ENCODE measurements at places on chromosomes 7 and 10. TPM values are rescaled to one million over a fixed set of nuclear protein-coding genes. Genes with fewer than 3 reads are reported as not detected.

The CLCN1 gene
- 0.14 TPM for total RNA-seq

DNA sequence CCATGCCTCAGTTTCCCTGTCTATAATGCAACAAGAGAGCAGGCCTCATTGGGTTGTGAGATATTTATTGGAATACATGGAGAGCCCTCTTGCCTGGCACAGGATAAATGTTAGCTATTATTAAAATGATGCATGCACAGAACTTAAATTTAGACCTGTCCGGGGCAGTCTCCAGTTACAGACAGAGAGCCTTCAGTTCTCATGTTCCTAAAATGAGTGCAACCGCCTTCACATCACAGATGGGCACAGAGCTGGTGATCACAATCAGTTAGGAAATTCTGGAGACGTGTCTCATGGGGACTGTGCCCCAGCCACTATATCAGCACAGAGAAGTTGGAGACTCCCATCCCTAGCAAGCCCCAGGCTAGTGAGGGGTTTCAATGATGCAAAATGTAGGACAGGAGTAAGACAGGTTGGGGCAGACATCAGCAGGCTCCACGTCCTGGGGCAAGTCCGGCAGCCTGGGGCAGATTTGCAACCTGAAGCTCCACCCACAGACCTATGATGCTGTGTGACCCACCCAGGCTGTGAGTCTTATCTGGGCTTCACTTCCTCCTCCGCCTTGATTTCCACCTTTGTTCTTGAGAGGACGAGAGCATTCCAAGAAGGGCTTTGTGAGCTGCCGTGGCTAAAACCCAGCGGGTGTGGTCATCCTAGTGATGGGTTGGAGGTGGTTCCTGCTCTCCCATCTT is 49.4 kb downstream of the CXCL12 start:
- H3K4me1 ChIP-seq = no peaks in the 10 kb centered on the region
- no peaks in the 10 kb centered on the region for H3K36me3 ChIP-seq
- DNase-seq = no peak

The DPYSL4 gene
- 54.6 TPM for total RNA-seq

The LHFPL3 gene
- total RNA-seq = not detected

The MCM7 gene
- 212 TPM for total RNA-seq

- H3K27me3 ChIP-seq = no peaks in the 10 kb centered on the region
- H3K36me3 ChIP-seq = no peaks in the 10 kb centered on the region
- no peak overlapping the region for H3K4me3 ChIP-seq
- peak; percentile 26 for DNase-seq
These were observed 57.4 kb downstream of the SPOCK2 start for GRCh38 chr10:72030762-72031543.

DNA sequence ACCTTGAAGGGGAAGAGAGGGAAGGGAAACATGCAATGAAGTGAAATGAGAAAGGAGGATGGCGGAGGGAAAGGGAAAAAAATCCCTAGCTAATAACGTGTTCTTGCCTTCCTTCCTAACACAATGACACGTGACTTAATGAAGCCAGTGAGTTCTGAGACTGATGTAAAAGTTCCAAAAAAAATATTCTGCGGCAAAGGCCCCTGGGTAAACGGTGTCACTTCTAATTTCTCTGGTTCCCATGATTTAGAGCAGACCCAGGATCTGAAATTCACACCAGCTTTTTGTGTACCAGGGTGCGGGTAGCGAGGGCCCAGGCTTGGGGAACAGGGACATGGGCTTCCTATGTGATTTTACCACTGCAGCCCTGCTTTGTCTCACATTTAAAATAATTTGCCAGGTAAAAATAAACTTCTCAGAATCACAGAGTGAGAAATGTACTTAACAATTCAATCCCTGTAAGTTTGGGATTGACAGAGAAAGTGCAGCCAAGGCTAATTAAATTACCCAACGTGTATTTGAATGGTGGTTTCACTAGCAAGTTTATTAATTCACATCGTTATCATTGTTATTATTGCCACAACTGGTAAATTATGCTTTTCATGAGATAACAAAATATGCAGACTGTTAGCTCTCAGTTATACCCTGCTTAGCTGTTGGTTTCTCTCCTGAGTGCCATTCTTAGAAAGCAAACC is 182.4 kb downstream of the SEM1 start:
- no peaks in the 10 kb centered on the region for H3K36me3 ChIP-seq
- no peak overlapping the region for H3K4me3 ChIP-seq
- no peak for DNase-seq

The CYP26C1 gene
- 0.29 TPM for total RNA-seq

- H3K27ac ChIP-seq = no peak overlapping the region
- no peaks in the 10 kb centered on the region for H3K27me3 ChIP-seq
- no peak for DNase-seq
- no peak overlapping the region for H3K4me3 ChIP-seq
These were observed 32.5 kb downstream of the C10orf143 start for GRCh38 chr10:130078120-130078519.

The TEX36 gene
- total RNA-seq = not detected

The C10orf53 gene
- total RNA-seq = not detected

DNA sequence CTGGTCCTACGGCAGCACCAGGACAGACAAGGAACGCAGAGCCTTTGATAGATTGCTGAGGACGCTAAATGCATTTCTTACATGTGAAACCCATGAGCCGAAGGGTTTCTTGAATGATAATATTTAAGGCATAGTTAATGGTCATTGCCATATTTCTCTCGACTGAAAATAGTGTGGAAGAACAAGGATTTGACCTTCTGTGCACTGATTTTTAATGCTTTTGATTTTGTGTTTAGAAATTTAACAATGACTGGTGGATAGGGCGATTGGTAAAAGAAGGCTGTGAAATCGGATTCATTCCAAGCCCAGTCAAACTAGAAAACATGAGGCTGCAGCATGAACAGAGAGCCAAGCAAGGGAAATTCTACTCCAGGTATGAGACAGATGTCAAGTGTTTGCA is 150.8 kb downstream of the NSUN6 start:
- DNase-seq = no peak
- H3K4me1 ChIP-seq = no peaks in the 10 kb centered on the region
- H3K4me3 ChIP-seq = no peak overlapping the region
- no peaks in the 10 kb centered on the region for H3K27me3 ChIP-seq
- no peaks in the 10 kb centered on the region for H3K36me3 ChIP-seq

The ANKRD61 gene
- 0.47 TPM for total RNA-seq

DNA sequence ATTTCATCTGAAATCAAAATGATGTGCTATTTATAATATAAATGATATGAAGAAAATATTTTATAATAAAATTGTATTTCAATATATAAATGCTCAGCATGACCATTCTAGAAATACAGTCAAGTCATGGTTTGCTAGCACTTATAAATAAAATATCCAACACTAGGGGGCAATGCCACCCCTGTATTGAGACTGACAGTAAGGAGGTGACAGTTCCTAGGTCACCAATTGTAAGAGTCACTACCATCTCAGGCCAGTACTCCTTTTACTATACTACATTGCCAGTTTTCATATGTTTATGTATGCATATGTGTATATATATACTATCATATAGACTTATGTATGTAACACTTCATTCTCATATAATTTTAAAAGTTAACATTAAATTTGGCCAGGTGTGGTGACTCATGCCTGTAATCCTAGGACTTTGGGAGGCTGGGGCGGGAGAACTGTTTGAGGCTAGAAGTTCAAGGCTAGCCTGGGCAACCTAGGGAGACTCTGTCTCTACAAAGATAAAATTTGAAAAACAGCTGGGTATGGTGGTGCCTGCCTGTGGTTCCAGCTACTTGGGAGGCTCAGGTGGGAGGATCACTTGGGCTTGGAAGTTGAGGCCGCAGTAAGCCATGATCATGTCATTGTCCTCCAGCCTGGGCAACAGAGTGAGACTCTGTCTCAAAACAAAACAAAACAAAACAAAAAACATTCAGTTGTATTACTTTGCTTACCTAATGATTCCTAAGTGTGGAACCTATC is 2.4 kb upstream of the CNOT4 start:
- peaks cover 6% of the 10 kb centered on the region for H3K4me1 ChIP-seq
- DNase-seq = no peak
- no peak overlapping the region for H3K4me3 ChIP-seq
- no peaks in the 10 kb centered on the region for H3K27me3 ChIP-seq
- H3K27ac ChIP-seq = no peak overlapping the region

The SLC29A3 gene
- 13.3 TPM for total RNA-seq

DNA sequence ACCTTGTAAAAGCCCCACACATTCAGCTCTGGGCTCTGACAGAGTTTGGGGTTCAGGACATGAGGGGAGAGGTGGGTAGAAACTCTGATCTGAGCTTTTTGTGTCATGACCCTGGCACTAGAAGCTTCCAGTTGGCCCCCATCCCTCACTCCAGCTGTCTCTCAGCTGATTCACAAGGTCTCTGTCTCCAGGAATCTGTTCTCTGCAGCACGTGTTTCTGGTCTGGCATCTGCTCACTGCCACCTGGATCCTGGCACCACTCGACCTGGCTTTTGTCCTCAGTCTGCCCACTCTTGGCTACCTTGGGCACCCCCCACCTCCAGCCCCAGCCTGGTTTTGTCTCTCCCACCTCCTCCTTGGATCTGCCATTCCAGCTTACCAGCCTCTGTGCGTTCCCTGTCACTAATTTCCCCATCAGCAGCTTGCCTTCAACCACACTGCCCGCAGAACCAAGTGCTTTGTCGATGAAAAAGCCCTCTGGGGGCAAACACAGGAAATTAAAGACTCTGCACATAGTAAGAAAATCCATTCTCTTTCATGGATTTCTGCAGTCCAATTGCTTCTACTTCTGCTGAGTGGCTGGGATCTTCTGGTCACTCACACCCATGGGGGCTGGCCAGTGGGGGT is 18.3 kb upstream of the ADCYAP1R1 start:
- H3K36me3 ChIP-seq = no peaks in the 10 kb centered on the region
- H3K27me3 ChIP-seq = peaks cover 34% of the 10 kb centered on the region
- H3K4me1 ChIP-seq = no peaks in the 10 kb centered on the region
- no peak for DNase-seq
- H3K27ac ChIP-seq = no peak overlapping the region

- H3K27ac ChIP-seq = no peak overlapping the region
- peaks cover 5% of the 10 kb centered on the region for H3K36me3 ChIP-seq
- no peak for DNase-seq
- H3K27me3 ChIP-seq = peaks cover 3% of the 10 kb centered on the region
These were observed 11.5 kb upstream of the HHEX start for GRCh38 chr10:92678206-92678605.

Measured in progenitor cell of endocrine pancreas (in vitro differentiated cells).